ENCODE measurements at places on chromosomes 3 and 15.

GRCh38 chr3:49012441-49013017 lies 5.3 kb downstream of the WDR6 start:
- no peak for DNase-seq

- no peak for DNase-seq
These were observed 17.9 kb downstream of the FANCD2OS start for GRCh38 chr3:10090179-10090578.

GRCh38 chr3:123218990-123219389 lies 17.2 kb downstream of the SEC22A start:
- no peak for DNase-seq

DNA sequence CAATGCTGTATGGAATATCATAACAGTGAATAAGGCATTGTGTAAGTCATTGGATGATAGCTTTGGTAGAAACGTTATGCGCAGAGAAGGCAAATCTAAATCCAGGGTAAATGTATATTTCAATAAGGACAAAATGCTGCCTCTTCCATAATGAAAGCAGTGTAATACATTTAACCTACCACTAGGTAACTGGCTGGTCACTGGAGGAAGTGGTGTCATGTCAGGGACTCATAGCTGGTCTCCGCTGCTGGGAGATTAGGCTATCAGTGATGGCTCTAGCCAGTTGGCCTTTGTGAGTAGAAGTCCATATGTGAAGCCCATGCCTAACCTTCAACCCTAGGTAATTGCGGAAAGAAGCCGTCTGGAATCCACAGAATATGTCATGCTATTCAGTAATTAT lies 140.9 kb downstream of the NLGN1 start:
- DNase-seq = no peak

DNA sequence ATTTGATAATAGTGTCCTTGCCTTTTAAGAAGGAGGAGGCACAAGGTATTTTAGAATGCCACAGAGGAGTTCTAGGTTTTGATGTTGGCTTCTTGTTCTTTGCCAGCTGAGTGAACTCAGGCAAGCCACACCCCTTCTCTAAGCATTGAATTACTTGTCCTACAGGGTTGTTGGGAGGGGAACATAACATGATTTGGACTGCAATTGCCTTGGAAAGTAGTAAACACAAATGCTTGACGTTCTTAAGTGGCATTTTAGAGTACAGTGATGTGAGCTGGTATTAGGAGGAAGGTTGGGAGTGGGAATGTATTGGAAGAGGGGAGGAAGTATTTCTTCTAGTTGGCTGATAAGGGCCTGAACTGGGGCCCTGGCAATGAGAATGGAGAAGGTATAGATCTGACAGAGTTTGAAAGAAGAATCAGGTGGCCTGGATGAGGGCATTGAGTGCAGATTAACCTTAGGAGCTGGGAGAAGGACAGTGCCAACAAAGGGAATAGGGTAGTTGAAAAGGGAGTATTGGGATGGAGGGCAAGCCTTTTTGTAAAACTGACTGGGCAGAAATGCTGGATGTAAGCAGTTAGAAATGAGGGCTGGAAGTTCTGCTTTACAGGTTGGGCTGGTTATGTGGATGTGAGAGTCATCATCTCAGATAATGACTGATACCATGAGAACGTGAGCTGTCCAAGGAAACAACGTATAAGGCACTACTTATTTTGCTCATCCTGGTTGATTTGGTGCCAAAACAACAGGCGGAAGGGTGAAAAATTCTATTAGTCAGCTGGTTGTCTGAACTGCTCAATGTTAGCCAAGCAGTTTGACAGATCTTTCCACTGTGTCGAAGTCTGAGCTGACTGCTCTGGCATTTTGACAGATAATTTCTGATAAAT lies 16.7 kb downstream of the KAT2B start:
- peak; percentile 77 for DNase-seq

- no peak for DNase-seq
These were observed 6.0 kb downstream of the NCBP2 start for GRCh38 chr3:196936288-196936687.

- DNase-seq = peak; percentile 46
These were observed 75.9 kb downstream of the BOC start for GRCh38 chr3:113287111-113287802.

DNA sequence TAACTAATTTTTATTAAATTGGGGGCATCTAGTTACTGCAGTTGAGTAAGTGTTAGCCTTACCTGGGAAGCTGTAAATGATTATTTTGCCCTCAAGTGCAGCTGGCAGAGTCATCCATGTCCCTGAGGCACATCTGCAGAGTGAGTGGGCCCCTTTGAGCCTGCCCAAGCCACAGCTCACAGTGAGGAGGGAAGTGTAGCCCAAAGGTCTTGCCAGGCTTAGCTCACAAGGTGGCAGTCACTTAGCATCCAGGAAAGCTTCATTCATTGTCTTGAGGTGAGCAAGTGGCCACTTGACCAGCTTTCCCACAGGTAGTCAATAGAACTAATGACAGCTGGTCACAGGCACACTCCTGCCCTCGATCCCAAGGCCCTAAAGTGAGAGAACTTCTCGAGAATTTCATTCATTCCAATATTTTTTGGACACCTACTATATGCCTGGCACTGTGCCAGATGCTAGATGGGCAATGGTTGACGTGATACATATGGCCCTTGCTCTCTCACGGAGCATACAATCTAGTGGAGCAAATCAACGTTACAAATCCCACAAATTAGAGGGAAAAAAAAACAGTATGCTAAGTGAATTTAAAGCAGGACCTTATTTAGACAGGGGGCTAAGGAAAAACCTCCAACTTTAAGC lies 163.3 kb upstream of the IL12A start:
- DNase-seq = no peak

DNA sequence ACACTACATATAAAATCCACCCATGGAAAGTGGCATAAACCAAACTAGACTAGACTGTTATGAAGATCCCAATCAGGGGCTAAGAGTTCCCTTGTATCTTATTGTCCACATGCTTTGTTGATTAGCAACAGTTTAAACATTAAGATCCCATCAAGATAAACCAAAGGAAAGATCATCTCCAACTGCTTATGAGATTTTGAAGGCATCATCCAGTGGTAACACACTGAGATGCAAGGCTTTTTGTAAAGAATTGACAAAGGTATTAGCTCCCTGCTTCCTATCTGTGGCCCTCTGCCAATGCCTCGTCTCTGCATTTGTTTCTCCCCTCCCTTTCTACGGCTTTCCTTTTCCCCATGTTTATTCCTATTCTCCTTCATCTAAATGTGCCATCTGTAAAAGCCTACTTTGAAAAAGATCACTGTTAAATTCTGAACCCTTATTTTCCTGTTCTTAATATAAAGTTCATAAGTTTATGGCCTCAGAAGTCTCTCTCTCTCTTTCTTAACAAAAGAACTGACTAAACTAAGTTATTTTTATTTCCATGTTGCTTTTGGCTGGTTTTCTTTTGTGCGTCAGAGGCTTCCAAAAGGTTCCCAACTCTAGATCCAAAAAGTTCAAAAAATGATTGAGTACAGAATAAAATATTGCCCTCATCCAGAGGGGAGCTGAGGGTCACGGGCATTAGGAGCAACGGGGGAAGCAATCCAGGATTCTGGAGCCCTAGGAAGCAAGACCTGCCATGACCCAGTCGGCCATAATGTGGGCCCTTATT lies 5.5 kb downstream of the PLD1 start:
- peak; percentile 95 for DNase-seq

DNA sequence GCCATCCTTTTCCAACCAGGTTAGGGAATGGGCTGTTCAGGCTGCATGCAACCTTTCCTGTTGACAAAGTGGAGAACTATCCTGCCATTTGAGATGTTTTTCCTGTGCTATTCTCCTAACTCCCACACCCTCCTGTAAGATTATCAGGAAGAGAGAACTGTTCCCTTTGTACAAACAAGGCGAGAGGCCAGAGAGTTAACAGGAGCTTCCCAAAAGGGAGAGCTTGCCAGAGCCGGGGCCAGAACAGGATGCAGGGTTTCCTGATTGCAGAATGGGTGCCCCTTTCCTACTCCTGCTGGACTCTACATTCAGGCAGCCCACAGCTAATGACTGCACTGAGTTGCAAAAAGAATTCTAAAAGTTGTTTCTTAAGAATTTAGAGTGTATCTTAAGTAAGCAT lies 17.1 kb downstream of the PML start:
- peak; percentile 92 for DNase-seq

GRCh38 chr15:36370731-36371112 lies 208.7 kb upstream of the CDIN1 start:
- DNase-seq = peak; percentile 57

DNA sequence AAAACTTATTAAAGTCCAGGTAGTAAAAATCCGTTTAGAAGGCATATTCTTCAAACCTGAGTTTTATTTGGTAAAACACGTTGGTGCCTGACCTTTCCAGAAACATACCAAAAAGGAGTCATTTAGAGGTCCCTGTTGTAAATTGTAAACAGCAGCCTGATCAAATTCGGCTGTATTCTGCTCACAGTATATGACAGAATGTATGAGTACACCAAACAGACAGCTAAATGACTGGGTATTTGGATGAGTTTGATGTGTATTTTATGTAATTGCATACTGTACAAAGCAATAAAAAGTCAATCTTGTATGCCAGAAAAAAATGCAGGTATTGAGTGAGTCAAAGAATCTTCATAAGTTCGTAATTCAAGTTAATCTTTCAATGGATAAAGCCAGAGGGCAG lies 330.4 kb downstream of the RBMS3 start:
- DNase-seq = no peak

All from endothelial cell of umbilical vein (primary cell).